ENCODE measurements at places on chromosomes 3 and 15.

- no peak for DNase-seq
Measured at GRCh38 chr15:50718700-50719125, 32.1 kb upstream of the TRPM7 start.

DNA sequence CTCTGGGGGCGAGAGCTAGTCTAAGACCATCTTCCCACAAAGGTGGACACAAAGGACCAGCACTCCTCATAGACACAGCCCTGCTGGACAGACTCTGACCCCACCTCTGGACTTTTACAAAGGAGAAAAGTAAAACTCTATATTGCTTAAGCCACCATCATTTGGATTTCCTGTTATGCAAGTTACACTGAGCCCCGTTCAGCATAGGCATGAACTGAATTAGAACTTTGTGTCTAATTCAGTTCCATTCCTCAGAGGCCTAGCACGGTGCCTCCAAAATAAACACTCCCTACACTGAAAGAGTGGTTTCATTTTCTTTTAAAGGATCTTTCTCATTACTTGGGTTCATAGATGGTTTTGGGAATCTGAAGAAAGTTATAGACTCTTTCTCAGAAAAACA is 79.2 kb upstream of the OCA2 start:
- no peak for DNase-seq

GRCh38 chr3:182028081-182028480 is 316.4 kb downstream of the SOX2 start:
- no peak for DNase-seq

GRCh38 chr3:157149136-157149696 is 10.7 kb downstream of the CCNL1 start:
- DNase-seq, result no peak

GRCh38 chr15:29652595-29652994 is 169.7 kb downstream of the TJP1 start:
- no peak for DNase-seq

DNA sequence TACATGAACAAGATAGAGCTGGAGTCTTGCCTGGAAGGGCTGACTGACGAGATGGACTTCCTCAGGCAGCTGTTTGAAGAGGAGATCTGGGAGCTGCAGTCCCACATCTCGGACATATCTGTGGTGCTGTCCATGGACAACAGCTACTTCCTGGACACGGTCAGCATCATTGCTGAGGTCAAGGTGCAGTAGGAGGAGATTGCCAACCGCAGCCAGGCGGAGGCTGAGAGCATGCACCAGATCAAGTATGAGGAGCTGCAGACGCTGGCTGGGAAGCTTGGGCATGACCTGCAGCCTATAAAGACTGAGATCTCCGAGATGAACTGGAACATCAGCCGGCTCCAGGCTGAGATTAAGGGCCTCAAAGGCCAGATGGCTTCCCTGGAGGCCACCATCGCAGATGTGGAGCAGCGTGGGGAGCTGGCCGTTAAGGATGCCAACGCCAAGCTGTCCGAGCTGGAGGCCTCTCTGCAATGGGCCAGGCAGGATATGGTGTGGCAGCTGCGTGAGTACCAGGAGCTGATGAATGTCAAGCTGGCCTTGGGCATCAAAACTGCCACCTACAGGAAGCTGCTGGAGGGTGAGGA is 5.5 kb upstream of the LARP6 start:
- no peak for DNase-seq

DNA sequence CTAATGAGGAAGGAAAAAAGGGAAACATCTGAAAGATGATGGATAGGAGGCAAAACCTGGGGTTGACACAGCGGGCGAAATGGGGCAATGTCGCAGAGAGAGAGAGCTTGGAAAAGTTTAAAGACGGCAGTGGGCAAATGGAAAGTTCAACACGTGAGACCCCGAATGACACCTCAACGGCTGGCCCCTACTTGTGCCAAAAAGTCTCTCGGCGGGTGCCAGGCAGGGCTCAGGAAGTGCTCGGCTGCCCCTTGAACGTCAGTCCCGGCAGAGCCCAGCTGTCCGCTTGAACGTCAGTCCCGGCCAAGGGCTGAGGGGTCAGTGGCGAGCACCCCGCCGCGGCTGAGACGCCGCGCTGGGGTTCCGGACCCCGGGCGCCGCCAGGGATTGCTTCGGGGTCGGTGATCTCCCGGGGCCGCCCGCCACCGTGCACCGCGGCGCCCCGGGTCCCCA is 658 bp downstream of the EOGT start:
- DNase-seq, result no peak

GRCh38 chr3:184029443-184029842 is 2.1 kb upstream of the HTR3D start:
- no peak for DNase-seq

DNA sequence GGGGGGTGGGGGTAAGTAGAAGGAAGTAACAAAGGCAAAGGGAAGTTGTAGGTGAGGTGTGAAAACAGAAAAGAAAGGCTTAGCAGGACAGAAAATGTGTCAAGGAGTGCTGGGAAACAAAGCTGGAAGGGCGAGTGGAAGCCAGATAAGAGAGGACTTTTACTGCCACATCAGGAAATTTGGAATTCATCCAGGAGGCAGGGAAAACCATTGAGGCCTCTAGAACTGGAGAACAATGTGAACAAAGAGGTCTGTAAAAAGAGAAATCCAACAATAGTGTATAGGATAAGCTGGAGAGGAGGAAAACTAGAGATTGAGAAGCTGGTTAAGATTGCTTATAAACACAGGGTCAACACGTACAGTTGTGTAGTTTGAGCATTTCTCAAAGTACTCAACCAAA is 116.6 kb downstream of the NTRK3 start:
- DNase-seq, result no peak

GRCh38 chr3:38039899-38040261 is 872 bp downstream of the DLEC1 start:
- peak; percentile 9 for DNase-seq

DNA sequence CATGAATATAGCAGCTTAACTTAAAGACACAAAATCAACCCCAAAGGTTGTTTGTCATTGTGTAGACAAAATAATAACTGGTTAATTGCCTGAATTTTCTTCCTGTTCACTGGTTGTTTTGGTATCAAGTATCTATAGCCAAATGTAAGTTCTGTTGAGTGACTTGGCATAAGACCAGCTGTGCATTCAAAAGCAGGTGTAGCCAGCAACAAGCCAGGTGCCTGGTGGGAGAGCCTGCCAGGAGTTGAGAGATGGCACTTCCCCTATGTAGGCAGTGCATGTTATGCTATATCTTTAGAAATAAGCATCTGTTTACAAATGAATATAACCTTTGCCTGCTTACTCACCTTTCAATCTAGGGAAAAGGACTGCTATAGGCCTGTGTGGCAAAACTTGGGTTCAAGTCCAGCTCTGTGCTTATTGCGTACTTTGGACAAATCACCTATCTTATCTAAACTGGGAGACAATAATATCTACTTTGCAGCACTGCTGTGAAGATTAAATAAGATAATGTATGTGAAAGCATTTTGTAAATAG is 84.9 kb upstream of the TBL1XR1 start:
- no peak for DNase-seq

- no peak for DNase-seq
Measured at GRCh38 chr3:114758831-114759699, 388.0 kb downstream of the ZBTB20 start.

GRCh38 chr15:92664178-92664900 is 8.8 kb upstream of the FAM174B start:
- DNase-seq, result no peak

DNA sequence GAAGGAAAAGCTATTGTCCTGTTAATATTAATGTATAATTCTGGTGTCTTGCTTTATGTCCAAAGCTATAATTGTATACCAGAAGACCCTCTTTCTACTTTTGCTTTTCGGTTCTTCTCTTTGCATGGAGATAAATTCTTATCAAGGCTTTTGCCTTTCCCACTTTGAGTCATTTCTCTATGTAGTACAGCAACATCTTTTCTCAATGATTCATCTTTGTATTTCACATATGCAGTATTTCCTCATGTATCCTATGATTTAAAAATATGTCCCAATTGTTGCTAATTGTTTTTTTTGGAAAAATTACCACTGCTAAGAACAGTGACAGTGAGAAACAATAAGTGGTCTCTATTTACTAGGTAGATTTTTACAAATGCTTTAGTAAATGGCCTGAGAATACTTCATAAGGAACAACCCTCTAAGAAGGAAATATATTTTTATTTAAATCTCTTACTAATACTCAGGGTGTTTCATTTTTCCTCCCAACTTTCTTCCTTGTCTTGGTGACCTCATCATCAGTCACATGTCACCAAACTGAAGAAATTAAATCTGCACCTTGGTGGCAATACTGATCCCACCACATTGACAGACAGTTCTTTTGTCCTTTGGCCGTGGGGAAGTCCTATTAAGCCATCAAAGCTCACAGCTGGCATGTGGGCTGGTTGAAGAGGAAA is 290.6 kb downstream of the SATB1 start:
- no peak for DNase-seq

DNA sequence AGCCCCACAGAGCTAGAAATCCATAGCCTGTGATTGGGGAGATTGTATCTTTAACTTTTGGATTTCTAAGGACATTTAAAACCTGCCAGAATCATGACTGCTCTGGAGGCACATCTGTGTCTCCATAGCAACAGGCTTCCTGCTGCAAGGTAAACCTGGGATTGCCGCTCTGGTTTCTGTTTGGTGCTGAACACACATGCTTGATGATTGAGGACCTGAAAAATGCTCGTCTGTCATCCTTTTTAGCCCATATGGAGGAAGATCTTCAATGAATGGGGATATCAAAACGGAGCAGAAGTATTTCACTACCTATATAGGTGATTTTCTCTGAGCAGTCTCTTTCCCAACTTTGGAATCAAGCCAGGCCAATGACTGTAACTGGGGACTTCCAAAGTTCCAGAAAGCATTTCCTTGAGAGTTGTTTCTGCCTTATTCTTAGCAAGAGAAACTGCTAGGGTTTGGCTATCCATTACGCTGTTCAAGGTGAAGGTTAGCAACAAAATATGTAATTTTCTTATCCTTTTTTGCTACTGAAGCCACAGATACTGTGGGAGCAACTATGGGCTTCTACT is 96.5 kb upstream of the TNIK start:
- no peak for DNase-seq

GRCh38 chr3:20057612-20058180 is 17.4 kb downstream of the KAT2B start:
- DNase-seq, result no peak

DNA sequence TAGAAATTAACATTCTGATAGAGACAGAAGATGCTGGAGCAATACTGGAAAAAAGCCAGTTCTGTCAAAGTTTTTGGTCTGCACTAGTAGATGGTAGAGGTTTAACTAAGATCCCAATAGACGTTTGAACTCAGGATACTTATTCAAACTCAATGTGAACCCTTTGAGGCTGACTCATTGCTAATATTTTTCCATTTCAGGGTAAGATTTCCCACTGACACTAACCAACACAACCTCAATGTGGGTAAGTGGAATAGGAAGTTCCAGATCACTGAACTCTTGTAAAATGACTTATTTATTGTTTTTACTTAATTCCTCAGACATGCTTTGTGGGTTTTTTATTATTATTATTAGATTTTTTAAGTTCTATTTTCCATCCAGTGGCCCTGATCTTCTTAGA is 1024.8 kb downstream of the EPHA3 start:
- no peak for DNase-seq

- DNase-seq, result no peak
Measured at GRCh38 chr15:42069496-42070278, 24.7 kb downstream of the PLA2G4D start.

GRCh38 chr15:50543556-50543955 is 2.9 kb downstream of the USP50 start:
- no peak for DNase-seq

DNA sequence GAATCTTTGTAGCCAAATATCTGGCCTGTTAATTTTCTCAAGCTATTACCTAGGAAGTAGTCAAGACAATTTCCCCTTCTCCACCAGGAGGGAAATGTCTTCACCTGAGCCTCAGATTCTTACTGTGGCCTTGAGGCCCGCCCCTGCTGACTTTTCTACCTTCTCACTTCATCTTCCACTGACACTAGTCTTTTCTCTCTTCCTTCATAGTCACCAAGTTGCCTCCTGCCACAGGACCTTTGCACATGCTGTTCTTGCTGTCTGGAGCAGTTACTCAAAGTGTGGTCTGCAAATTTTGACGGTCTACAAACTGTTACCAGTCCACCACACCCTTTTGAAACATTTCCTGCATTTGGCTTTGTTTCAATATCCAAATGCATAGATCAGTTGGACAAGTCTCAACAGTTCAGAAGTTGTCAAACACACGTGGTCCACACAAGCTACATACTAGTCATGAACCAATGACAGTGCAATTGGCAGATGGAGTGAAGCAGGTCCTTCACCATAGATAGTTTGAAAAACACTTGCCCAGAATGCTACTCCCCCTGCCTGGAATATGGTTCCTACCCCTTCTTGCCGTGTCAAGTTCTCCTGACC is 100.5 kb downstream of the OSBPL10 start:
- no peak for DNase-seq

DNA sequence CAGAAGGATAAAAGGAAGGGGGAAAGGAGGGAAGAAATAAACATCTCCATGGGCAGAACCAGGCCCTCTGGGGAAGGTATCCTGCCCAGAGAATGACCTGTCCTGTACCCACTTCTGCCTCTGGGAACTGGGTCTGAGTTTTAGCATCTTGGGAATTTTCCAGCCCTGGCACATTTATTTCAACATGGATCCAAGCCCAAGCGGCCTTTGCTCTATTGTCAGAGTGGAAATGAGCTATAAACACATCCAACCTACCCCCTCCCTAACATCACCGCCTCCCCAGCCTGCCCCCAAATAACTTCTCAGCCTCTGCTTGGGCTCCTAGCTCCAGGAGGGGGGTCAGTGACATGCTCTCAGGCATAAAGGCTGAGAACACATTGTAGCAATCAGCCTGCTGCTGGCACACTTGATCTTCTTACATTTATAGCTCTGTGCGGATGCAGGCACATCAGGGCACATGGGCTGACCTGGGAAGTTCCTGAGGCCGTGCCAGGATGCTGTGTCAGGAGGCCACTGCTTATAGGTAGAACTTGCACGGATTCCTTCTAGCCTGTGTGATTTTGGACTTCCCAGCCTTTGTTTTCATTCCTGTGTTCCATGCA is 4.6 kb upstream of the OXTR start:
- no peak for DNase-seq

GRCh38 chr3:78277801-78278200 is 1237.9 kb downstream of the ROBO2 start:
- no peak for DNase-seq

- no peak for DNase-seq
Measured at GRCh38 chr3:63046152-63046551, 170.9 kb upstream of the CADPS start.

GRCh38 chr15:31241888-31242522 is 84.6 kb upstream of the KLF13 start:
- no peak for DNase-seq

Data from stimulated activated CD8-positive, alpha-beta memory T cell treated with anti-CD3 and anti-CD28 coated beads, Interleukin-4, amount 100 ng/mL, for 4 hours (primary cell).